ENCODE measurements at places on chromosomes 3 and 15.

DNA sequence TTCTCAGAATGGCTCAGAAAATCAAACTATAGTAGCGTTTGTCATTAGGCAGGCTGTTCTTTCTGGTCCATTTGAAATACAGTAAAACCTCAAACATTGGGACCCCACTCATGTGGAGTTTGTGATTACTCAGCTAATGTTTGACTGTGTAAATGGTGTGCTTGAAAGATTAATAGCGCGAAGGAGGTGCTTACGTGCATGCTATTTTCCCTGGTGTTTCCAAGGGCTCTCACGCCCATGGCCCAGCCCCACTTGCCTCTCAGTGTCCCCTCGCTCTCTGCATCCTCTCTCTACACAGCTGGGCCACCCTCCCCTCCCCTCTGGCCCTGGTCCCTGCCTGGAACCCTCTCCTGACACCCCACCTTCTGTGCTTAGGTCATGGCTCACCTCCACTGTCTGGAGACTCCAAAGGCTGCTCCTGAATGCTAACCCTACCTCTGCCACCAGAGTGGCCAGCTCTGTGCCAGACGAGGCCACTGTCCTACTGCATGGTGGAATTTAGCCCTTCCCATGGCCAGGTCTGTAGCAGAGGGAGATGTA, 194.2 kb downstream of the PLCL2 start:
- DNase-seq, result no peak

DNA sequence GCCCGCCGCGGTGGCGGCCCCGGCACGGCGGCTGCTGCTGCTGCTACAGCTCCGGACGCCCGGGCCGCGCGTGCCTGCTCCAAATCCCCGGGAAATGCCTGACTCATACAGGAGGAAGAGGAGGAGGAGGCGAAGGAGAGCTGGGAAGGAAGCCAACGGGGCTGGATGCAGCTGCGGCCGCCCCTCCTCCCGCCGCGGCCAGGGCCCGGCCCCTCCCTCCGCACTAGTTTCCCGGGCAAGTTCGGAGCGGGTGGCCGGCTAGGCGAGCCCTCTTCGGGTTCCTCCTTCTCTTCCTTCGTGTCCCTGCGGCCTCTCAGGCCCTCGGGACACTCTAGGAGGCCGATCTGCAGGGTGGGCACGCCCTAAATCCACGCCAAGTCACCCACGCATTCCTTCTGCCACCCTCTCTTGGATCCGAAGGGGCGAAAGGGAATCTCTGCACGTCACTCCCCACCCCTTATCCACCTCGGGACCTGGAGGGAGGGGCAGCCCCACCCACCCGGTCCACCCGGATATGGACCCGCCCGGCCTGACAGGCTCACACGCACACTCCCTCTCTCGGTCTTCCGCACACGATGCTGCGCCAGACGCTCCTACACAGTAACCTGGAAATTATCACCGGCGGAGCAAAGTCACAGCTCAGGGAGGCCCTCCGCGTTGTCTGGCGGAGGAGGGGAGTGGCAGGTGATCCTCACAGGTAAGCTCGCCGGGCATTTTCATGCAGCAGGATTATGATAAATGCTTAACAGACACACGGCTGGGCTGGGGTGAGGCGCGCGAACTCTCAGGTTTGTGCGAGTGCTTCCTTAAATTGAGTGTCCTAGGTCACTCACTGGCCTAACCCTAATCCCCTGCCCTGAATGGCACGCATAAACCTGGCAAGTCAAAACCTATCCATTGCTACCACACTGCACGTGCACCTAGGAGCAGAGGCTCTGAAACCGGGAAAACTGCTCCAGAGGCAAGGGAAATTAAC, at the start of the genes OSBPL10 and ZNF860:
Gene OSBPL10, minus strand, starts transcription at position 57 of the 976 bp plus-strand sequence. CDS start 83 bp downstream, outside the sequence.
Gene ZNF860, plus strand, starts transcription at position 545 of the 976 bp plus-strand sequence. CDS start 7,330 bp downstream, outside the sequence.
- DNase-seq, result peak; percentile 27

- no peak for DNase-seq
Observed at GRCh38 chr3:42934111-42934510, 28.2 kb downstream of the ZNF662 start.

DNA sequence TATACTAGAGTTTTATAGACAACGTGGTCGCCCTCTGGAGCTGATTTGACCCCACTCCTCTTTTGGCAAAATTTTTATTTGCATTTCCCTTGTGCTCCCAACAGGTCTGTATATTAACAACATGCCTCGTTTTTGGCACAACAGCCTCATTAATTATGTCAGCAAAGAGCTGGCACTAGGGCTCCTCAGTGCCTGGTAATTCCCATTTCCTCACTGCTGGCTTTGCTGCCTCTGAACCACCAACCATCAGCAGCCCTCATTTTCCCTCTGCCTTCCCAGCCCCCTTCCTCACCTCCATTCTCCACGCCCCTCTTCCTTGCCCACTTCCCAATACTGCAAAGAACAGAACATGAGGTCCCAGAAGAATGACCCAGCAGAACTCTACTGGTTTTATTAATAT, 204.8 kb downstream of the ABHD5 start:
- no peak for DNase-seq

GRCh38 chr3:150930839-150931238, 25.6 kb upstream of the MINDY4B start:
- DNase-seq, result no peak

DNA sequence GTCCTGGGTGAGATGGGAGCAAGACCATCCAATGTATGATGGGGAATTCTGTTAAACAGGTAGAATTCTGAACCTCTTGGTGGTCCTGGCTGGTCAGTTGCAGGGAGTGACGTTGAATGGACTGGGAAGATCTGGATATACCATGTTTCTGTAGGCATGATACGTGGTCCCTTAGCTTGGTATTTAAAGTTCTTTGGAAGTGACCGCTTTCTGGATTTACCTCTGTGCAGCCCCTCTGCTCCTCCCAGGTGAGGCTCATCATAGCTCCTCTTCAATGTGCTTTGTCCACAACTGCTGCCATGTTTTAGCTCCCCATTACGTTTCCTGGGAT, 37.2 kb downstream of the SMAD3 start:
- no peak for DNase-seq

DNA sequence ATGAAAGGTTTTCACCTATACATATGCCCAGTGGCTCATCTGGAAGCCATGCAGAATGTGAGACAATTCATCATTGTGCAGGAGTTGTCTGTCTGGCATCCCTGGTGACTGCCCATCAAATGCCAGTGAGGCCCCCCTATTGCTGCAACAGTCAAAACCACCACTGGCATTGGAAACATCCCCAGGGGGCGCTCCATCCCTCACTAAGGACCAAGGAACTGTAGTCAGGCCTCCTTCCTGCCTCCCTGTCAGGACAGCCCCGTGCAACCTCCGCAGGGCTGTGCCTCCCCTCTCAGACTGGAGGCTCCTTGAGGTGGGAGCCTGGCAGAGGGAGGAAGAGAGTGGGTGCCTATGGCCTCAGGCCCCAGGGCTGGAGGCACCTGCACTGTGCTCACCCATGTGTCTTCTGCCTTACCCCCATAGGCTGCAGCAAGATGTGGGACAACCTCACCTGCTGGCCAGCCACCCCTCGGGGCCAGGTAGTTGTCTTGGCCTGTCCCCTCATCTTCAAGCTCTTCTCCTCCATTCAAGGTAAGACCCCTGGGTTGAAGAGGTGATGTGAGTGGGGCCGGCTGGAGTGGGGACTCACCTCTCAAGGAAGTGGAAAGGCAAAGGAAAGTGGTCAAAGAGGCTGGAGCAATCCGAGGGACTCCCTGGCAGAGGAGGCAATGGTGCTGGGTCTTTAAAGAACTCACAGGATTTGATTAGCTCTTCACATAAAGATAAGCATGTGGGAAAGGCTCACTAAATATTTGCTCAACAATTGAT, 16.5 kb downstream of the VIPR1 start:
- DNase-seq, result peak; percentile 66

DNA sequence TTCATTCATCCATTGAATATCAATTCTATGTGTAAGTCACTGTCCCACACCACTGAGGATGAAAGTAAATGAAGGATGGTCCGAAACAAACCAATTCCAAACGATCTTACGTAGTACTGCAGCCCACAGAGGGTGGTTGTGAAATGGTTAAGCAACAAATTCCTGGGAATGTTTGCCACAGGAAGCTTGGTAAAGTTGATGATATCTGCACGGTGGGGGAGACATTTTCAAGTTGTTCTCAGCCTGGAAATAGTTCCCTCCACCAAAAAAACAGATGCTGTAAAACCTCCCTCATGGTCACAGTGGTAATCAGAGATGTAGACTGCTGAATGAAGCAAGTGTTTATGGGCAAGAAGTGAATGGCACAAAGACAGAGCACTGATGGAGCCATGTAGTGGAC, 35.9 kb upstream of the BNC1 start:
- DNase-seq, result no peak

DNA sequence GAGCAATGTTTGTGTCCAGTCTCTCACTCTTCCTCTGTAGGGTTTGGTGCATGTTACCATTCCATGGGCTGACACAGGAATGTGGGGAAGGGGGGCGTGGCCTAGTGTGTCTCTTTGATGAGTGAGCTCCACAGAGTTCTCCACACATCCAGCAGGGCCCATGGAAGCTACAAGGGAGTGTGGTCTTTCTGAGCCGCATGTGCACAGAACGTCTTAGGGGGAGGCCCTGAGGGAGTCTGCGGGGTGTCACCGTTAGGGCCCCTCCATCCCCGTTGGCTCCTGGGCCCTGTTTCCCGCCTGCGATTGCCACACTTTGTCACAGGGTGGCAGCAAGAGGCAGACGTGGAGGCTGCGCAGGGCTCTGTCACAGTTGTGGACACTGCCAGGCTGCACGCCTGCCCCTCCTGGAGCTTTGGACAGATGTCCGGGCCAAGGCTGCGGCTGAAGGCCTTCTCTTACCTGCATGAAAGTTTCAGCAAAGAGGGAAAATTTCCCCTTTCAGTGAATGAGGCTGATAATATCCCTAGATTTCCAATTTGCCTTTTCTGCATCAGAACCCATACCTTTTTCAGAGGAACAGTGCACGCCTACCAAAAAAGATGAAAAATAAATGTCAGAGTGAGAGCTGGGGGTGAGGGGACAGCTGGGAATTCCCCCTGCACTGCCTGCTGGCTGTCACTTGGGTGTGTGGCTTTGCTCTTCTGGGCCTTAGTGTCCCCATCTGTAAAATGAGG, 24.3 kb downstream of the CACNA2D3 start:
- DNase-seq, result no peak

DNA sequence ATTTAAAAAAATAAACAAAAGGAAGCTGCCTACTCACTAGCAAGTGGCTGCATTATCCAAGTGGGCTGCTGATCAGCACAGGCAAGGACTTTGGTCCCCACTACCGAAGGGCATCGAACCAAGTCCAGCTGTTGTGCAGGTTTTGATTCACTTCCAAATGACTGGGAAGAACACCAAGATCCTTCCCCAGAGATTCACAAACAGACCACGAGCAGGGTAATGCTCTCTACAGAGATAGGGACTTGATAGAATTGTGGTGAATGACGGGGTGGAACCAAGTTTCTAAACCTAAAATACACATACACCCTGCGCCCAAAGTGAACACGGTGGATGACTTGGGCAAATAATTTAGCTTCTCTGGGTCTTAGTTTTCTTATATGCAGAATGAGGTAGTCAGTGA, 203.7 kb upstream of the ICE2 start:
- no peak for DNase-seq
